Right atrium auricular region (tissue), 2 donors: ENCODE measurements at places on chromosomes 16 and 17.

DNA sequence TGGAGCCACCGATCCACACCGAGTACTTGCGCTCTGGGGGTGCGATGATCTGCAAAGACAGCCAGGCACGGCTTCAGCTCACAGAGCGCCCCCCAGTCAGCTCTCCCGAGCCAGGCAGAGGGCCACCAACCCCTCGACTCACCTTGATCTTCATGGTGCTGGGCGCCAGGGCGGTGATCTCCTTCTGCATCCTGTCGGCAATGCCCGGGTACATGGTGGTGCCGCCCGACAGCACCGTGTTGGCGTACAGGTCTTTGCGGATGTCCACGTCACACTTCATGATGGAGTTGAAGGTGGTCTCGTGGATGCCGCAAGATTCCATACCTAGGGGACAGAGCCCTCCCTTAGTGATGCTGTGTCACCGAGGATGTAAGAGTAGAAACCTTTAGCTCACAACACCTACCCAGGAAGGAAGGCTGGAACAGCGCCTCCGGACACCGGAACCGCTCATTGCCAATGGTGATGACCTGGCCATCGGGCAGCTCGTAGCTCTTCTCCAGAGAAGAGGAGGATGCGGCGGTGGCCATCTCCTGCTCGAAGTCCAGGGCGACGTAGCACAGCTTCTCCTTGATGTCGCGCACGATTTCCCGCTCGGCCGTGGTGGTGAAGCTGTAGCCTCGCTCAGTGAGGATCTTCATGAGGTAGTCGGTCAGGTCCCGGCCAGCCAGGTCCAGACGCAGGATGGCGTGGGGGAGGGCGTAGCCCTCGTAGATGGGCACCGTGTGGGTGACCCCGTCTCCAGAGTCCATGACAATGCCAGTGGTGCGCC, 1.6 kb downstream of the ACTG1 start:
- no peak for DNase-seq

DNA sequence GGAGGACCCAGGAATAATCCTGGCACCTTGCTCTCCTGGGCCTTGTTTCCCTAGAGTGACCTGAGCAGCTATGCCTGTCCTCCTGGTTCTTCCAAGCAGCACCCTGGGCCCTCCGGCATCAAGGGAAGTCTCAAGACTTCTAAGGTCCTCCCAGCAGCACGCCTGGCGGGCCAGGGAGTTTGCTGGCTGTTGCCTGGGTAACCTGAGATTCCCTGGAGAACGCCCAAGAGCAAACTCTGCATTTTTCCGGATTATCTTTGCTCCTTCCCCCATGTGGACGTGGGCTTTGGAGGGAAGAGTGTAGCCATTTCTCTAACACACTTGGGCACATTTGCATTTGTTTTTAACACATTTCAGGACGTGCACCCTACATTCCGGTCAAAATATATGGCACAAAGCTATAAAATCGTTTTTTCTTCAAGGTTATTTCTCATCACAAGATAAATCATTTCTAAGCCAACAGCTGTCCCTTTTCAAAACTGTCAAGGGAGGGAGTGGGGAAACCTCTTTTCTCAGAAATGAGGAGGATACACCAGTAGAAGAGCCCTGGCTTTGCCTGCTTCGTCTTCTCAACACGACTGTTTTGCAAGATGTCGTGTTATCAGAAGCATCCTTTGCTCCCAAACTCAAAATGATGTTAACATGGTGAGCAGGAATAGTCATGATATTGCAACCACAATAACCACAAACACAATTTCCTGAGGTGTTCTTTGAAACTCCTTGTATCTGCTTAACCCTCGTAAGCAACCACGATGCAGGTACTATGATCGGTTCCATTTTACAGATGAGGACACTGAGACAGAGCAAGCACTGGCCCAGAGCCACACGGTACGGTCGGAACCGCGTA, 116.5 kb downstream of the ADCY9 start:
- no peak for DNase-seq

DNA sequence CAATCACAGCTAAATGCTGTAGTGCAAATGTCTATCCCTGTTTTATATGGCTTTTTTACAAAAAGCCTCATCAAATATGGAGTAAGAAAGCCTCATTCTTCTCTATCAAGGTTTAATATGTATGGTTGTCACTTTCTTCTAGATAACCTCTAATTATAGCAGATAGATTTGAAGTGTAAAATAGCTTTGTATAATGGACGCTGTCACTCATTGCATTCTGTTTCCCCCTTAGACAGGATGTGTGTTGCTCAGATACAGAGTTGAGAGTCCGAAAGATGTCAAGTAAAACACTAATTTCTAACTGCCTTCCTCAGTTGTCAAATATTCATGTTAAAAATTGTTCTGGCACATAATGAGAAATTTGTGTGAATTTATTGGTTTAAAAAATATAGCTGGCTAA, 88.0 kb downstream of the NLK start:
- no peak for DNase-seq

DNA sequence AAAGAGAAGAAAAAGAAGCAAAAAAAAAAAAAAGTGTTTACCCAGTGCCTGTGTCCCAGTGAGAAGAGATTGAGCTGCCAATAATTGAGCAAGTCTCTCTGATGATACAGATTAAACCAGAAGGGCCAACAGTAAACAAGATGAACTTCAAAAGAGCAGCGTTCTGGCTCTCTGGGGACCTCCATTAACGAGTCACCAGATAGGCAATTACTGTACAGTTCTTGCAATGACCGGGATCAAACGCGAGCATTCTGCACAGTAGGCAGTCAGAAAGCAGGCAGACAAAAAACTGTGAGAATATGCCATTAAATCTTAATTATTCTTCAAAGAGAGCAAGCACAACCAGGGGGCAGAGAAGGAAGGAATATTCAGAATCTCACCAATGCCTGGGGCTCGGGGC, 626.1 kb downstream of the TMEM114 start:
- no peak for DNase-seq

- DNase-seq = no peak
Measured at GRCh38 chr17:81868674-81869220, 2.4 kb downstream of the ARHGDIA start.

- no peak for DNase-seq
Measured at GRCh38 chr17:28944862-28945741, 6.2 kb downstream of the PHF12 start.

DNA sequence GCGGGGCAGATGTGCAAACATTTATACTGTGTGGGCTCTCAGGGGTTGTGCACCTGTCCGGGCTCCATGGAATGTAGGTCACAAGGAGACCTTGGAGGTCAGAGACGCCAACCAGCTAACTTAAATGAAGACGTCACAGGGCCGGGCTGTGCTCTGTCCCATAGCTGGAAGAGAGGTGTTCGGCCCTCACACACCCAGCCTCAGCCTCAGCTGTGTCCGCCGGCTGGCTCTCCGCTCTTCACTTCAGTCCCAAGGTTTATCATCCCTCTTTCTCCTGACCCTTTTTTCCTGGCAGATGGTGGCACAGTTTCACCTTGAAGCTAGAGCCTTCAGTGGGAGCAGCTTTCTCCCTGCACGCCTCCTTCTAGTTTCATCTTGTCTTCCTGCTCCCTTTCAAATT, 6.0 kb upstream of the RBFOX3 start:
- DNase-seq = no peak

GRCh38 chr17:14699574-14700185, 398.8 kb downstream of the HS3ST3B1 start:
- DNase-seq = no peak

GRCh38 chr17:2962236-2962635, 101.2 kb downstream of the OR1D5 start:
- DNase-seq = no peak

DNA sequence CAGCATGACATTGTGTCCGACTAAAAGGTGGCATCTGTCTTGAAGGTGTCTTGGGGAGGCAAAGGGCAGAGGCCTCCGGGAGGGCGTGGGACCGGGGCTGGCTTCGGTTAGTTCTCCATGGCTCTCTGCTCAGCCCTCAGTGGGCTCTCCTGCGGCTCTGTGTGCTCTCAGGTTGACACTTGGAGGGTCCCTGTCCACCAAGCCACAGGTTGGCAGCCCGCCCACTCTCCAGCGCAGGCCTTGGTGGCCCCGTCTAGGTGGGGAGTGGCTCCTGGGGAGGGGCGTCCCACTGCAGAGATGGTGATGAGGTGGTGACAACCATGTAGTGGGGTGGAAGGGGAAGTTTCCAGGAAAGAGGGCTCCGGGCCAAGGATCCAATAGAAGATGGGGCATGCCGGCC, 31.6 kb downstream of the ADGRG5 start:
- no peak for DNase-seq

DNA sequence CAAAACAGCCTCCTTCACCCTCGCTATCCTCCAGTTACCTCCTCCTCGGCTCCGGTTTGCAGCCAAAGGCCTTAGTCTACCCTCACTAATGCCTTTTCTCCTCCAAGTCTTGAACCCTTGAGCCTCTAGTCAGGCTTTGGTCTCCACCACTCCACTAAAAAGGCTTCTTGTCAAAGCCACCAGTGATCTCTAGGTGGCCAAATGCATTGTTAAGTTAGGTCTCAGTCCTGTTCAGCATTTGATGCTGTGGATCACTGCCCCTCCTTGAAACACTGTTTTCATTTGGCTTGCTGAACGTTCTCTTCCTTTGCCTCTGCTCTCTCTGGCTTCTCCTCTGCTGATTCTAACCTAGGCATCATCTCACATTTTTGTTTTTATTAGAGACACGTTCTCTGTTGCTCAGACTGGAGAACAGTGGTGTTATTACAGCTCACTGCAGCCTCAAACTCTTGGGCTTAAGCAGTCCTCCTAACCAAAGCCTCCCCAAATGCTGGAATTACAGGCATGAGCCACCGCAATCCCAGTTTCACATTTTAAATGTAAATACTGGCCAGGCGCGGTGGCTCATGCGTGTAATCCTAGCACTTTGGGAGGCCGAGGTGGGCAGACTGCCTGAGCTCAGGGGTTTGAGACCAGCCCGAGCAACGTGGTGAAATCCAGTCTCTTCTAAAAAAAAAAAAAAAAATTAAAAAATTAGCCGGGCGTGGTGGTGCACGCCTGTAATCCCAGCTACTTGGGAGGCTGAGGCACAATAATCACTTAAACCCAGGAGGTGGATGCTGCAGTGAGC, 1.1 kb downstream of the SGF29 start:
- DNase-seq = no peak

DNA sequence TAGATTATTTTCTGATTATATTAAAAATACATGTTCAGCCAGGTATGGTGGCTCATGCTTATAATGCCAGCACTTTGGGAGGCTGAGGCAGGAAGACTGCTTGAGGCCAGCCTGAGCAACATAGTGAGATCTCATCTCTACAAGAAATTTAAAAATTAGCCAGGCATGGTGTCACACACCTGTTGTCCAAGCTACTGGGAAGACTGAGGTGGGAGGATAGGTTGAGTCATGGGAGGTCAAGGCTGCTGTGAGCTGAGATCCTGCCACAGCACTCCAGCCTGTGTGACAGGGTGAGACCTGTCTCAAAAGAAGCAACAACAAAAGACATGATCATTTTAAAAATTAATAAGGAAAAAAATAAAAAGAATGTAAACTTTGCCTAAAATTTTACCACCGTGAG, 40.7 kb downstream of the PRAC1 start:
- DNase-seq = no peak

GRCh38 chr17:4087911-4088693, 54.7 kb downstream of the ZZEF1 start:
- no peak for DNase-seq

GRCh38 chr17:47705536-47706530, 11.9 kb downstream of the TBKBP1 start:
- no peak for DNase-seq

- no peak for DNase-seq
Measured at GRCh38 chr16:24037335-24037734, 201.6 kb downstream of the PRKCB start.

- no peak for DNase-seq
Measured at GRCh38 chr16:28192806-28193529, 18.8 kb downstream of the XPO6 start.

DNA sequence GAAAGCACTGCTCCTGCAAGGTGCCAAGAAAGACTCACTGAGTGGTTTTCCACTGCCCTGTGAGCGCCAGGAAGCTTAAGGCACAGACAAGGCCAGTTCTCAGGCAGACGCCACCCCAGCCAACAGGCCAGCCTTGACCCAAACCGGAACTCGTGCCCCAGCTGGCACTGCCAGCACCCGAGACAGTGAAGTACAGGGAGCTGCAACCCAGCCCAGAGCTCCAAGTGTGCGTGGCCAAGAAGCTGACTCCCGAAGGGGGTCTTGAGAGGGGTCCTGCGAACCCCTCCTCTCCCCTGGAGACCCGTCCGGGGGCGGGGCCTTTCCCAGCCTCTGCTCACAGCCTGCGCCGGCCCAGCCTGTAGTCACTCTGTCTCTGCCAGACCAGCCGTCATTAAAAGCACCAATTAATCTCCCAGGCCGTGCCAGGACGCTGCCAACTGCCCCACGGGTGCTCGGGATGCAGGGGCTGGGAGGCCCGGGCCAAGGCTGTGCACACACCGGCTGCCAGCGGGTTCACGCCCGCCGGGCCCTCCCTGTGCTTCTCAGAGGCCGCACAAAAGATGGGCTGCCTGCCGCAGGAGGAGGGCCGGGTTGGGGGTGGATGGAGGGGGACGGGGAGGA, 4.4 kb upstream of the SOX8 start:
- no peak for DNase-seq

DNA sequence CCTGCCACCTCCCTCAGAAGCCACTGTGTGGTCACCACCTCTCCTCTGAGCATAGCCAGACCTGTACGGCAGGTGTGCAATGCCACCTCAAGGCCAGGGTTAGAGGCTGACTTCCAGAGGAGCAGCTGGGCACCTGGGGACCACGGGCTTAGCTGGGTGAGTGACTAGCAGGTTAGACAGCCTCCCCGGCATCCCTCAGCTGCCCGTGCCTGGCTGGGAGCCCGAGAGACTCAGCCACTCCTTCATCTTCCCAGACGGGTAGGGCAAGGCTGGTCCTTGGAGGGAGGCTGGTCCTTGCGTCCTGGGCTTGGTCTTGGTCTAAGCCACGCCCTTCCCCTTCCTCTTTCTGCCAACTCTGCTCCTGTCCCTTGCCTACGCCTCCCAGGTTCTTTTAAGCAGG, 7.8 kb downstream of the CRHR1 start:
- no peak for DNase-seq

- no peak for DNase-seq
Measured at GRCh38 chr17:64571746-64572145, 65.0 kb downstream of the CEP95 start.

GRCh38 chr16:54385141-54385540, 98.6 kb upstream of the IRX3 start:
- no peak for DNase-seq

GRCh38 chr17:419073-419735, 66.6 kb upstream of the RPH3AL start:
- DNase-seq = no peak

- DNase-seq = no peak
Measured at GRCh38 chr16:12439399-12440227, 364.1 kb downstream of the CPPED1 start.

DNA sequence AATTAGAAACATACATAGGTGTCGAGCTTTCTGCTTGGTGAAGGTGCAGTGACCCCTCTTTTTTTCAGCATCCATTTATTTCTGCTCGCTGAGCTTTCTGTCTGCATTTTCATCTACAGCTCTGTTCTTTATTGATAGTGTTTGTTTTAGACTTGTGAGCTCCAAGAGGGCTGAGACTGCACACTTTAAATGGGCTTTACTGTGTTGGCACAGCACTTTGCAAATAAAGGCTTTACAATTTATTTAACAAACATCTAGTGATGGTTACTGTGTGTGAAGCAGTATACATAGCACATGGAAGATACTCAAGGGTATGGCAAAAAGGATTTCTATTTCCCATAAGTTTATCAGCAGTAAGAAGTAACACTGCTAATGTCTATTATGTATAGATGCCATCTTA, 563.7 kb upstream of the HSBP1 start:
- DNase-seq = no peak

GRCh38 chr17:39402890-39403605, 1.6 kb upstream of the FBXL20 start:
- no peak for DNase-seq

- DNase-seq = peak; percentile 83
Measured at GRCh38 chr16:57084257-57084770, 8.1 kb upstream of the CPNE2 start.
